ENCODE measurements at places on chromosomes 7 and 10.

GRCh38 chr10:17231788-17232187 lies 3.7 kb downstream of the VIM start:
- DNase-seq = no peak

DNA sequence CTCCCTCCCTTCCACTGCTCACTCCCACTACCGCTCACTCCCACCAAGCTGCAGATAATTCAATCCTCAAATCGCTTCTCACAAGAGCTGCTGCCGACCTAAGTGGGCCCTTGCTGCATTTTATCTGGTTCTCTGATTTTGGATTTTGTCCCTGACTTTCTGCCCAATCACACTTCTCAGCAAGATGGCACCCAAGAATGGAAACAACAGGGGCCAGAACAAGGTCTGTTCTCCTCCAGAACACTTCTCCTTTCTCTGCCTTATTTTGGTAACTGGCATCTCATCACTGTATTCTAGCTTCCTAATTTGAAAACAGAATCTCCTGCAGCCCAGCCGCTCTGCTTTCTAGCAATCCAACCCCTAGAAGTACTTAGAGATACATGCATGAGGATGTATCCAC lies 172.8 kb downstream of the GRID1 start:
- no peak for DNase-seq

GRCh38 chr10:123913688-123914268 lies 22.2 kb upstream of the CPXM2 start:
- no peak for DNase-seq

- no peak for DNase-seq
Measured at GRCh38 chr10:113329121-113329596, 223.7 kb upstream of the HABP2 start.

DNA sequence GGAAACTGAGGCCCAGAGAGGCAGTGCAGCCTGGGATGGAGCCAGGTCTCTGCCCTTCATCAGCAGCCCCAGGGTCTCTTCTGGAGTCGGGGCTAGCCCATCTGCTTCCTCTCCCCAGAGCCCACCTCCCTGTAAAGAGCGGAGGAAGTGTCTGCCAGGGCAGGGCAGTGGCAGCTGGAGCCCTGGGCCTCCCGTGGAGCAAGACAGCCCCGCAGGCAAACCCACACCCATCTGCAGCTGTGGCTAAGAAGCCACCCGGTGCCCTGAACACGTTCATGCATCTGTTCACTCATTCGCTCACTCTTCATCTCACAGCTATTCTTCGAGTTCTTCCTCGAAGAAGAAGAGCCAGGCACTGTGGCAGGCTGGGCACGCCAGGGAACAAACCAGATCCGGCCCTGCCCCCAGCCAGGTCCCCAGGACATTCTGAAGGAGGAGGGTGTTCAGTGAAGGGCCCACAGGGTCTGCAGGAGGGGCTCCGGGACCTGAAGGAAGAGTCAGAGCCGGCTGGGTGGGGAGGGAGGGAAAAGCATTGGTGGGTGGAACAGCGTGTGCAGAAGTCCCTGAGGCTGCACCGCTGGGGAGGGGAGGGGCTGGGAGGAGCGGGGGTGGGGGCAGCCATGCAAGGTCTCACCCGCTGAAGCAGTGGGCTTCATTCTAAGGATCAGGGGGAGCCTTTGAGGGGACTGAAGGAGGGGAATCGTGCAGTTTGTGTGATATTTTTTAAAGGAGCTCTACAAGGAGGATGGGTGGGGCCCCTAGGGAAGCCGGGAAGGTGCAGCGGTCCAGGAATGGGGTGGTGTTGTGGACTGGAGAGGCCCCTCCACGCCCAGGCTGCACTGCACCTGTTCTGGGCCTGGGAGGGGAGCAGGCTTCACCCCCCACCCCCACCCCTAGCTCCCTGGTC lies 99.1 kb downstream of the UNCX start:
- no peak for DNase-seq

DNA sequence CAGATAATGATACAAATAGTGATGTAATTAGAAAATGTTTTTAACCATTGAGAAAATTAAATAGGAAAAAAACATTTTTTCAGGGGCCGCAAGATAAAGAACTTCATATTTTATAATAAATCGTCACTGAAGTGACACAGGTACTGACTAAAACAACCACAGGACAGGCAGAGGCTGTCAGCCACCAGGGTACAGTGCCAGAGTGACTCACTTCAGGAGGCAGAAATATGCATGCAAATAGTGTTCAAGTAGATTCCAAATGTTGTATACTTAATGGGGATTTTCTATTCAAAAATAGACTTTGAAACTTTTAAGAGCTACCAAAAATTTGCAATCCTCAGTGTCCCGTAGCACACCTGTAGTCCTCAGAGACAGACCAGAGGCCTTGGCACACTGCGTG lies 68.6 kb downstream of the FRMPD2 start:
- no peak for DNase-seq

GRCh38 chr10:61801484-61801883 lies 100.0 kb upstream of the ARID5B start:
- no peak for DNase-seq

DNA sequence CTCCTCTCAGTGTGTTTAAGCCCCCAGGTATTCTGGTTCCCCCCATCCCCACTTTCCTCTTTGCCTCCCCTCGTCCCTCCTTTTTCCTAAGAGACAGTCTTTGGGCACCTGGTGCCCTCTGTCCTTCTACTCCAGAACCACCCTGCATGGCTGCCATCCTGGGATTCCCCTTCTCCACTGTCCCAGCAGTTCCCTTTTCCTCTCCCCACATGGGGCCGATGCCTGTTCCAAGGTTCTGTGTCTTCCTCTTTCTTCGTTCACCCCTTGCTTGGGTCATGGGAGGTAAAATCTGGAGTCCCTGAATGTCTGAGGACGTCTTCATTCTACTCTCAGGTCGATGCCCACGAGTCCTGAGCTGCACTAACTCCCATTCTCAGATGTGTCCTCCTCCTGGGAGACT lies 120.8 kb downstream of the TAX1BP1 start:
- DNase-seq = no peak

GRCh38 chr7:130270947-130271800 lies 4.5 kb downstream of the CPA2 start:
- no peak for DNase-seq

- peak; percentile 9 for DNase-seq
Measured at GRCh38 chr7:117086788-117087187, 133.5 kb downstream of the ST7 start.

DNA sequence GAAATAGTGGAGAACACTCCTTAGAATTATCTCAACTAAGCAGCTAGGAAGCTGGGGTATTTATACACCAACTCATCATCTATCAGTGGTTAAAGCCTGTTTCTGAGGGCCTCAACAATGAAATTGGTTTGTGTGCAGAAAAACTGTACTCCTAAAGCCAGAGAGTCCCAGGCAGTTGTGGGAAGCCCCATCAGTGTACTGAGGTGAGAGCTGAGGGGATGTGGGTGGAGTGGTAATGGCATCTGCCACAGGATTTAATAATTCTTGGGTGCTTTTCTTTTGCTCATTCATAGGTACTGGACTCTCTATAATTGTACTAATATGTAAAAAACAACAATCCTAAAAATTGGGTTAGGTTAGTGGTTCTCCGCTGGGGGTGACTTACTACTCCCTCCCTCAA lies 267.5 kb downstream of the PTEN start:
- no peak for DNase-seq

DNA sequence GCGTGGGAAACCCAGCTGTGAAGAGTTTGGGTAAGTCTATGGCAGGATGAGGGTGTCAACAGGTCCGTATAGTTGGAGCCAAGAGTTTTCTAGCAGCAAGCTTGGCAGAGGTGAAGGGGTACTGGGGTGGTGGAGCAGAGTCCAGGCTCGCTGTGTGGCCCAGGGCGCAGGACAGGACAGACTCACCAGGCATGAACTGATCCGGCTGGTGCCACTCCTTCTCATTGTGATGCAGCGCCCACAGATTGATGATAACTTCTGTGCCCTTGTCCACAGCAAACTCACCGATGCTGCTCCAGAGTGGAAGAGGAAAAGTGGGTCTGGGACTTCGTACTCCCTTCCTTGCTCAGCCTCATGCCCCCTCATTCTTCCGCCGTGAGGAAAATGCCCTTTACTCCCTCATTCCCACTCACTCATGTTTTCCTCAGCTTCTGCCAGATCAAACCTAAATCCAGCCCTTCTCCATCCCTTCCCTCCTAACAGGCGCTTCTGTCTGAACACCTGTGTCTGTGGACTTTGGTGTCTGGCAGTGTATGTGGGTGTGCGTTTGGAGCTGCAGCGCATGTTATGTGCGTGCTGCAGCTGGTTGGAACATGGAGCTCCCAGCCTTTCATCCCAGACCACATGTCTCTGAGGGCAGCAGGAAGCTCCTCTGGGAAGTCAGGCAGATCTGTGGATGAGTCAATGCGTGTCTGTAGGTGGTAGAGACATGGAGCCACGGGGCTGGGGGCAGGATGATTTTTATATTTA lies 5.7 kb downstream of the CYP17A1 start:
- DNase-seq = no peak

DNA sequence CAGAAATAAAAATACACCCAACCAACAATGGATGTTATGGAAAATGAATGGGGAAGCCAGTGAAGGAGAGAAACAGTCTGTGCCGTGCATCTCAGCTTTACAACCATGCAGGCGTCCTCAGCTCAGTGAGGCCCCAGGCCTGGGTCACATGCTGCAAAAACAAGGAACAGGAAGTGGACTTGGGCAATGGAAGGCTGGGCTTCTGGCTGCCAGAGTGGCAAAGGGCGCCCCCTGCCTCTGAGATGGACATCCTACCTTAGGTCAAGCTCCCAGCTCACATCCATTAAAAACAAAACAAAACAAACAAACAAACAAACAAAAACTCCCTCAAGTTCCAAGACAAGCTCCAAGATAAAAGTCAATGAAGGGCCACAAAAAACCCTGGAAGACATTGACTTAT lies 54.7 kb upstream of the AFAP1L2 start:
- DNase-seq = peak; percentile 27

Measured in stimulated activated CD4-positive, alpha-beta T cell treated with anti-CD3 and anti-CD28 coated beads, Interleukin-4, amount 100 ng/mL, for 24 hours (primary cell).